ENCODE measurements at places on chromosomes 7 and 10.

- DNase-seq: no peak
Observed at GRCh38 chr10:124708922-124709520, 35.2 kb downstream of the FAM53B start.

GRCh38 chr10:2236876-2237275 lies 499.6 kb upstream of the ADARB2 start:
- DNase-seq: no peak

DNA sequence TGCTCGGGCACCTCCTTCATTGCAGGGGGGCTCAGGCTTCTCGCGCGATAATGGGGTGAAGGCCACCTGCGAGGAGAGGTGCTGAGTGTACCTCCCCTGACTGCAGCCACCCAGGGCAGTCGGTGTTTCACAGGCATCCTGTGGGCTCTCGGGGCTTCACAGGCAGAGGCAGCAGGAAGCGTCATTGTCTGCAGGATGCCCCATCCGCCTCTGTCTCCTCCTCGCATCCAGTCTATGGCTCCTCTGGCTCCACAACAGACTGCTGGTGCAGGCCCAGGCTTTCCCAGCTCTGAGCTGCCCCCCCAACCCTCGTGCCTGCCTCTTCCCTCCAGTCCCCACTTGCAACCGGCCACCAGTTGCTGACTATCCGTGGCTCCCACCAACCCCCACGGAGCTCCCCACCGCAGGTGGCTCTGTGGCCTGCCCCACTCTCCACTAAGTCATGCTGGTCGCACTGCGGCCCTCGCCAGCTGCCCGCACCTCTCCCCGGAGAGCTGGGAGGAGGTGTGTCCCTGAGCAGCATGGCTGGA lies 36.5 kb downstream of the CAMK2B start:
- peak; percentile 14 for DNase-seq

GRCh38 chr7:71716690-71717089 lies 584.7 kb downstream of the GALNT17 start:
- DNase-seq: no peak

GRCh38 chr10:129319934-129320333 lies 147.1 kb upstream of the MGMT start:
- no peak for DNase-seq

DNA sequence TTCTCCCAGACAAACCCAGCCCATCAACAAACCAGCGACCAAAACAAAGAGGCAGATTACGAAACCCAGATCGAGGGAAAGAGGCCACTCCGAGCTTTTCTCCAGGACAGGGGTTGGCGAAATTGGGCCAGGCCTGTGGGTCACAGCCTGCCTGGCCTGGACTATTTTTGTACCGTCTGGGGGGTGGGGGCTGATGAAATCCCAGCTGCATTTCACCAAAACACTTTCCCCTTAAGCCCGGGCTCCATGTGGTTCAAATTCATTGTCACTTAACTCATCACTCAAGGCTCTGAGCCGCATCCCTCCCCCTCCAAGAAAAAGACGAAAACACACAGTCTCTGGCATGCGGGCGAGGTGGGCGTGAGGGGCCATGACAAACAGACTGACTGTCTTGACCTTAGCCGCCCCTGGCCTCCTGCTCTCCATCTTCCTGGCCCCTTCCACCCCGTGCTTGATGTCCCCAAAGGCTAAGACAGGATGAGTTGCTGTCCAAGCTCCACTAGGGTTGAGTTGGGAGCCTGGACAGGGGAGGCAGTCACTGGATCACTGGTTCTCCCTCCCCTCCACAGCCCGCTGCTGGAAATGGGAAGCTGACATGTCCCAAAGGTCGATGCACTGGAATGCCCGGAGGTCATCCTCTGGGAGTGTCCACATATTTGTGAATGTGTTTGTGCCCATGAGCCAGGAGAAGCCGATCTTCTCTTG lies 19.2 kb downstream of the TMEM270 start:
- DNase-seq: no peak

DNA sequence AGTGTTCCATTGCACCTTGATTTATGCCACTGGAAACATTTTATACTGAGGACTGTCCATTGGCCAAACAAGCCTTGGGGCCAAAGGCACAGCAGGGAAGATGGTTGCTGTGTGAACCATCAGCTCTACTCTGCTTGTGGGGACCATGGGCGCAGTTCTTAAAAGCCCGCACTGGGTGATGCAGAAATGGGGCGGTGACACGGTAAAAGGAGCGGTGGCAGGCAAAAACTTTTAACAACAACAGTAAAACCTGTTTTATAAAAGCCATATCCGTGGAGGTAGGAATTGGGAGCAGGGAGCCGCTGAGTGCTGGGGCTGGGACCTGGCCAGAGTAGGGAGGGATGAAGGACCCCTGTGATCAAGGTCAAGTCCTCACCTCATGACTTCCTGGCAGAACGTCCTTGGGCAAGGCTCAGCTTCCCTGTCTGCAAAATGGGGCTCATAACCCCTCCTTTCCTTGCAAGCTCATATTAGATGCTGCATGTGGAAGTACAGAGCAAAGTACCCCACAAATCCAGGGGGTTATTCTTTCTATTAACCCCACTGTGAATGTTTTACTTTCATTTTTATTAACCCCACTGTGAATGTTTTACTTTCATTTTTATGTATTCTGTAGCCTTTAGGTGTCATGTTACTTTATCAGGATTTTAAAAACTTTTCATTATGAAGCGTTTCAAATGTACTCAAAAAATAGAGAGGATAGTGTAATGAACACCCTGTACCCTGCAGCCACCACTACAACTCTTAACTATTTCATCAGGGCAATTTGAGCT lies 78.3 kb downstream of the GRK5 start:
- DNase-seq: no peak

DNA sequence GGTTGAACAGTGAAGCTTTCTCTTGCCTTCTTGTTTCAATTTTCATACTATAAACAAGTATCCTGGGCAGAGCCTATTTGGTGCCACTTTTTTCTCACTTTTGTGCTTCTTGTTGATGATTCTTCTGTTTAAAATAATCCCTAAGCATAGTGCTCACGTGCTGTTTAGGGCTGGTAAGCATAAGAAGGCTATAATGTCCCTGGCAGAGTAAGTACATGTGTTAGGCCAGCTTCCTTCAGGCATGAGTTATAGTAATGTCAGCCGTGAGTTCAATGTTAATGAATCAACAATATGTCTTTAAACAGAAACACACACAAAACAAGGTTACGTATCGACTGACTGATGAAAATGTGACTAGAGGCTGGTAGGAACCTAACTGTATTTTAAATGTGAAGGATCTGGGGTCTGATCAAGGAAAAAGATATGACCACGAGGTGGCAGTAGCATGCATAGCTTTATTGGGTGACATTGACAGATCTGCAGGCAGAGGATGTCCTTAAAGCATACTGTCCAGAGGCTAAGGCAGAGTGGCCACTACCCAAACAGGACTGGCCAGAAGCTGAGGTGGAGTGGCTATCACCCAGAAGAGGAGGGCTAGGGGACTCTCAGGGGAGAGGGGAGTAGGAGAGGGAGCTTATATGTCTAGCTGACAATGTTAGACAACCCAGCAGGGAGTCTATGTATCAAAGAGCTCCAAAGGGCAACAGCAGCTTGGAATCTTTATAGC lies 113.7 kb downstream of the BRAF start:
- peak; percentile 20 for DNase-seq

GRCh38 chr10:69503001-69503895 lies 52.0 kb downstream of the TSPAN15 start:
- no peak for DNase-seq

- no peak for DNase-seq
Observed at GRCh38 chr10:120314442-120314841, 142.6 kb upstream of the PLPP4 start.

DNA sequence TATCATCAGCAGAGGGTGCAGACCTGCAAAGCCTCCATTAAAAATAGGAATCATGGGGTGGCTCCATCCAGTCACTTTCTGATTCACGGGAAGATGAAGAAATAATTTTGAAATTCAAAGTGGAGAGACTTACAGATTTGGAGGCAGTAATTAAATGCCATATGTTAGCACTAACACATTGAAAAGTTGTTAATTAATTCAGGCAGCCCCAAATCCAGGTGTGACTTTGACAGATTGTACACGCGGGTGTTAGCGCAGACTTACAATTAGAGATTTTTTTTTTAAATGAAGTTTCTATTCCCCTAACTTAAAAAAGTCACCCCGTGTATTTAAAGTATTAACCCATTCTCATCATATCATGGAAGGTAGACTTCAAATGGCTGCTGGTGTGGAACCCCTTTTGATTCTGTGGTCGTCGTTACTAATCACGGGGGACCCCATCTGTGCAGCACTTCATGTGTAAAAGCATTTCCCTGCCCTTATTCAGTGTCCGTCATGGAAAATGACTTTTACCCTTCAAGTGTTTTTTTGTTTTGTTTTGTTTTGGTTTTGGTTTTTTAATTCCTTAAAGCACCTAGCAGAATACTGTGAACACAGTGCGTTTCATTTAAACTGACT lies 235.8 kb downstream of the CELF2 start:
- DNase-seq: no peak

DNA sequence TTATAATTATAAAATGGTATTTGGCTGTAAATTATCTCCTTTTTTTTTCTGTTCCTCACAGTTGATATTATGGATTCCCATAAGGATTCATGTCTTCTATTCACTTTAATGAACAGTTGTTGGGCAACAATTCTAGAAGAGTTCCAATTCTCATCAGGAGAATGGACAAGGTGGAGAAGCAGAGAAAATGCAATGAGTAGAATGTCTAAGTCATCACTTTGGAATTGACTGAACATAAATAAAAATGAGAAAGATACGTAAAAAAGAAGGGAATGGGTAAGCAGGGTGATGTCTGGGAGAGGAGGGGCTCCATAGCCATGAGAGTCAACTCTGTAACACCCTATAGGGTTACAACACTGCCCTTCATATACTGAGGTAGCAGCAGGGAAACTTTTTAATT lies 1.8 kb upstream of the CAV2 start:
- no peak for DNase-seq

DNA sequence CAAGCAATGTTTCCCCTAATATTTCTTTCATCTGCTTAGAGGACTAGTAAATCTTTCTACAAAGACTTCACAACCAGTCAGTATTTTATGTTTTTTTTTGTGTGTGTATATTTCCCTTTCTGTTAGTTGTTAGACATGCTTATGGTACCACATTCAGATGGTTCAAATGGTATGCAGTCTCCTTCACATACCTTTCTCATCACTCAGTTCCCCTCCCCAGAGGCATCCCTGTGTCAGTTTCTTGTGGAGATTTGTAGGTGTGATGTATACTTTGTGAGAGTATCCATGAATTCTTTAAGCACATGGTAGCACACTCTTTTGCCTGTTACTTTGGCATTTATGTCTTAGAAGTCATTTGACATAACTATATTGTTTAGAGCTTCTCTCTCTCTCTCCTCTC lies 4.4 kb downstream of the ZNF485 start:
- no peak for DNase-seq

DNA sequence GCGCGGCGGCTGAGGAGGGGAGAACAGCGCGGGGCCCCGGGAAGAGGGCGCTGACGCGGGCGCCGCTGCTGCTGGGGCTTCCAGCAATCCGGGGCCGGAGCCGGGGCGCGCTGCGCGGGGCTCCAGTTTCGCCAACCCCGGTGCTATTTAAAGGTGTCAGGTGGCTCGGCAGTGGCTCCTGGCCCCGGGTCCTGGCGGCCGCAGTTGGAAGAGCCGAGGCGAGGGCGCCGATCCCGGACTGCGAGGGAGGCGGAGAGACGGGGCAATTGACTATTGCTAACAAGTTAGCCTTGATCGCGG lies 347 bp downstream of the LBX1 start:
- DNase-seq: no peak

DNA sequence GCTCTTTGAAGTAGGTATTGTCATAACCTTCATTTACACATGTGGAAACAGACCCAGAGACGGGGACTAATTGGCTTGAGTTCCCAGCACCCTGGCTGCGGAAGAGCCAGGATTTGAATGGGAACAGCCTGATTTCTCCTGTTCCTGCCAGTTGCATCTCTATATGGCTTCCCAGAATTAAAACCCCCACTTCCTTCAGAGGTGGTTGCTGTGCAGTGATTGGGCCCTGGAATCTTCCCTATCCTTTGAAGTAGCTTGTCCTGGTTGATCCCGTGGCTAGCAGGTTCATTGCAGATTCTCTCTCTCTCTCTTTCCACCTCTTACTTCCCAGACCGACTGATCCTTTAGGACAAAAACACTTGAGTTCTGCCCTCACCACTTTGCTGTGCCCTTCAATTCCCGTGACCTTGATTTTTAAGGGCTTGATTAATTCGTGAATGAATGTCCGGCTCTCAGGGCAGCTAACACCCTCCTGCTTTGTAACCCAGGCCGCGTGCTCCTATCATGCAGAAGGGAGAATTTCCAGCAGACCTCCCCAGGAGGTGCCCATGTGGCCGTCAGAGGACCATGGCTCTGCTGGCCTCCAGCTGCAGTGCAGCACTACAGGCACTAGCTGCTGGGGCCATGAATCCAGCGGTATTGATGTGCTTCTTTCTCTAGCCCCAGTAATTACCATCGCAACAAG lies 120.6 kb upstream of the AGK start:
- no peak for DNase-seq

GRCh38 chr10:105017116-105017515 lies 376.0 kb downstream of the SORCS3 start:
- no peak for DNase-seq

DNA sequence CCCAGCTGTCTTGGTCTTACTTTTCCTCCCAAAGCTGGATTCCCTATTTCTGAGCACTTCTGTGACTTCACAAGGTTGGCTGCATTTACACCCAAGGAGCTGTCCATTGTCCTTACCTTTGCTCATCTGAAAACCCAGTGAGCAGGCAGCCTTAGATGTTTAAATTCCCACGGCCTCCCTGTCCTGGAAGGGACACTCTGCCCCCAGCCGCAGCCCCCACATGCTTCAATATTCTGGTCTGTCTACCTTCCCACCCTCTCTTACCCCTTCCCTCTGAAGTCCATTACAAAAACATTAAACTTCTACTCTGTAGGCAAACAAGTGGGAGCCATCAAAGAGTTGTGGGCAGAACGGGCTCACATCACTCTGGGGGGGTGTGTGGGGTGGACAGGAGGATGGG lies 73.8 kb upstream of the EFCAB10 start:
- peak; percentile 48 for DNase-seq

DNA sequence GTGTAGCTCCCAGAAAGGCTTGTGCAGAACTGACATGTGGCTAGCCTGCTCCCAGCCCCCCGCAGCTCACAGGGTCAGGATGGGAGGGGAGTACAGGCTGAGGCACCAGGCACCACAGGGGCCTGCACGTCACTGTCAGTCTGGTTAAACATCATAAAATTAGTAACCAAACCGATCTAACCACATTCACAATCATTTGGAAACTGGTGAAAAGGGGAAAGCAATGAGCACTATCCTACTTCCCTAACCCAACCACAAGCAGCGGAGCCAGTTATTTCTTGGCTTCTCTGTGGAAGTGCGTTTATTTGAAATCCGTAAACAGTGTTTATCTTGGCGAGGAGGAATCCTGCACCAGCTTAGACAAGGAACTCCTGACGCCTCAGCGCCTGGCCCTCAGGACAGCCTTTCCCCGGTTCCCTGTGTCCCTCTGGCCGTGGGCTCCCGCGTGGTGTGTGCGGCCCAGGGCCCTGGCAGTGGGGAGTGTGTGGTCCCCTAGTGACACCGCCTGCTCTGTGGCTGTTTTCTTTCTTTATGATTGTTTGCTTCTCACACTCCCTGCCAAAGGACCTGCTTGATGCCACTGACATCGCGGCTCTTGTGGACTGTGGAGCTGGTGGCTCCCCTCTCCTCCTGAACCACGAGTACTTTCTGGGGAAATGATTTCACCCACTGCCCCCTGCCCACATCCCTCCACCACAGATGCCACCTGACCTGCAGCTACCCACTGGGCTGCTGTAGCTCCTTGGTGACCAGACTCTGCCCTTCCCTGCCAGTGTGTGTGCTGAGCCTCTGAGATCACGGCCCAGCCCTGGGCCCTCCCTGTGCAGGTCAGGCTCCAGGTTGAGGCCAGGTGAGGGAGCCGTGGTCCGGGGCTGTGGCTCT lies 38.0 kb downstream of the INPP5A start:
- DNase-seq: no peak
